Stimulated activated CD4-positive, alpha-beta T cell treated with anti-CD3 and anti-CD28 coated beads, Interleukin-1b, Interleukin-23, amount 100 ng/mL, for 4 hours (primary cell): ENCODE measurements at places on chromosomes 12 and 14.

DNA sequence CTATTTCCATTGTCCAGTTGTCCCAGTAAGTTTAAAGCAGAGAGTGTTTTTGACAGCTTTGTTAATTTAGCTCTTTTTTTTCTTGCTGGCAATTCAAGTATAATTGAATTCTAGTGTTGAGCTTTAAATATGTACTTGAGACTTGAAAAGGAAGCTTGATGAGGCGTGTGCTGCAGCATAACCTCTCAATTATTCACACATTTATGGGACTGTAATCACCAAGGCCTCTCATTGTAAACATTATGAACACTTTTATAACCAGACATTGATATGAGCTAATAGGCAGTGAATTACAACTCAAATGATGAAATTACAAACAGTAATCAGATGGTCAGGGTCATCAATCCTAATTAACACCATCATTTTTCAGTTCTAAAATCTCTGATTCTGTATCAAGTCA, 378.0 kb upstream of the DDHD1 start:
- no peak for DNase-seq

- no peak for DNase-seq
These were observed 162.8 kb upstream of the SLC38A2 start for GRCh38 chr12:46535376-46535775.

DNA sequence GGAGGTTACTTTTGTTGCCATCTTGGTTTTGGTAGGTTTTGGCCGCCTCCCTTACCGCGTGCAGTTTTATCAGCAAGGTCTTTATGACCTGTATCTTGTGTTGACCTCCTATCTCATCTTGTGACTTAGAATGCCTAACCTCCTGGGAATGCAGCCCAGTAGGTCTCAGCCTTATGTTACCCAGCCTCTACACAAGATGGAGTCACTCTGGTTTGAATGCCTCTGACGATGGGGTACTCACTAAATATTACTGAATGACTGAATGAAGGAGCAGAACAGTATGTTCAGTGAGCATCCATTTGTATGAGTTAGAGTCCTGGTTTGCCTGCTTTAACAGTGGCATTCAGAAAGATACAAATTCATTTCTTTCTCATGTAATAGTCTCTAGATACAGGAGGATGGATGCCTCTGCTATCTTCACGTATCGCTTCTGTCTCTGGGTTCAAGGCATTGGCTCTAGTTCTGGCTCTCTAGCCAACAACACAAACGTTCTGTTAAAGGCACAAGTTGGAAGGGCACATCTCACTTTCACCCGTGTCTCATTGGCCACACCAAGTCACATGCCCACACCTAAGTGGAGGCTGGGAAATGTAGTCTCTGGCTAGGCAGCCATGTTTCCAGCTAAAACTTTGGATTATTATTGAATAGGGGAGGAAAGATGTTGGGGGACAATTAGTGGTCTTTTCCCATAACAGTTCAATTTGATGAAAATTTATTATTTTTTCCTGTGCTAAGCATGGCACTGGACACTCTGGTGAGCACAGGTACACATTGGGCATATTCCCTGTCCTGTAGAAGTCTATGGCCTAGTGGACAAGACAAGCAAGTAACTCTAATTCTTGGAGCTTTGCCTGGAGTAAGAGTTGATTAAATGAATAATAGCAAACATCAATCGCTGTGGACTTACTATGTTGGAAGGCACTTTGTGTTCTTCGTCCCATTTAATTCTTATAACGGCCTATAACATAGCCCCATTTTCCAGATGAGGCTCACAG, 75.2 kb upstream of the RPH3A start:
- no peak for DNase-seq

DNA sequence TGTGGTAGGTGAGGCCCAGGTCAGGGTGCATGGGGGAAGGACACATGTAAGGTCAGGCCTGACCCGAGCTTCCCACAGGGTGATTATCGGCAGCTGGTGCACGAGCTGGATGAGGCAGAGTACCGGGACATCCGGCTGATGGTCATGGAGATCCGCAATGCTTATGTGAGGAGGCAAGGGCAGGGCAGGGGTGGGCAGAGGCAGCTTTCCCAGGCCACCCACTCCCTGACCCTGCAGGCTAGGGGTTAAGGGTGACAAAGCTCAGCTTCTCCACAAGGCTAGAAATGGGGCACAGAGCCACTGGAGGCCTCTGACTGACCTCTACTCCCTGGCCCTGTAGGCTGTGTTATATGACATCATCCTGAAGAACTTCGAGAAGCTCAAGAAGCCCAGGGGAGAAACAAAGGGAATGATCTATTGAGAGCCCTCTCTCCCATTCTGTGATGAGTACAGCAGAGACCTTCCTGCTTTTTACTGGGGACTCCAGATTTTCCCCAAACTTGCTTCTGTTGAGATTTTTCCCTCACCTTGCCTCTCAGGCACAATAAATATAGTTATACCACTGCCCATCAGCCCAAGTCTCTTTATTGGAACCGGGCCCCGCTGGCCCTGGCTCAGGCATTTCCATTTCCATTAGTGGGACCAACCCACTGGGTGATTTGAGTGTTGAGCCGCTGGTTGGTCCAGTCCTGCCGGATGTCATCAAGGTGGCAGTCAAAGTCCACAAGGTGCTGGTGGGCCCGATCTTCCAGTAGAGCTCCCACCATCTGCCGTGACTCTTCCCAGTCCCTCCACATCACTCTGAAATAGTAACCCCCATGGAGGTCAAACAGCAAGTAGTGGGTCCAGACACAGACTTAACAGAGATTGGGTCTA, 2.6 kb downstream of the PSME1 start:
- no peak for DNase-seq

GRCh38 chr12:10031771-10032175, 1.3 kb downstream of the CLEC9A start:
- no peak for DNase-seq

DNA sequence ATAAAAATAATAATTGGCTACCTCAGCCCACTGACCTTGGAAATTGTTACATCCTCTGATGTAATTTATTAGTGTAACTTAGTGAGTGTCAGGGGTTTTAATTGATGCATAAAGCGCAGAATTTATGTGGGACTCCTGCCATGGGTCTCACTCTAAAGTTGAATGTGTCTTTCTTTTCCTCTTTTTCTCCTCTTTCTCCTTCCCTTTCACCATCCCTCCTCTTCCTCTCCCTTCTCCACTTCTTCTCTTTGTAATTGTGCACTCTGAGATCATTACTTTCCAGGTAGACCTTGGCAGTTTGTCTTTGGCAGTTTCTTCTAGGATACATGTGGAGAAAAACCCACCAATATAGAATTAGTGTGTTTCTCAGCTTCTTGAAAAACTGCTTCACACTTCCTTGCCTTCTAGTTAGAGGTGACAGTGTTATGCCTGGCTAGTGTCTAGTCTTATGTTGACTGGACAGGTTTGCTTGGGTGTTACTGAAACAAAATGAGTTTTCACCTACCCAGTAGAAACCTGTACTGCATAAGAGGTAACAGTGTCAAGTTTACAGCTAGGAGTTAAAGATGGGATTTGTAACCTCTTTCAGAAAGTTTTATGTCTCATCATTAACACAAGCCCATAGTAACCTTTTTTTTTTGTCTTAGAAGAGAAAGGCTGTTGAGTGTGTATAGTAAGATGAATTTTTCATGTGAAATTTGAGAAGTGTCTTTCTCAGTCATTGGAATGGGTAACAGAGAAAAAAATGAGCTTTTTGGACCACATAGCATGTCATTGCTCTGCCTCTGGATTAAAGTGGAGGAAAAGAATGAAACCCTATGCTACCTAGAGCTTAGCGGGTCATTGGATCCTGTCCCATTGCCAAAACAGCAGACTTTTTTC, 18.6 kb downstream of the PELI2 start:
- DNase-seq = no peak

GRCh38 chr12:71045781-71046180, 112.0 kb downstream of the TSPAN8 start:
- no peak for DNase-seq

- no peak for DNase-seq
These were observed 400.3 kb downstream of the ZFP36L1 start for GRCh38 chr14:68392393-68393141.

DNA sequence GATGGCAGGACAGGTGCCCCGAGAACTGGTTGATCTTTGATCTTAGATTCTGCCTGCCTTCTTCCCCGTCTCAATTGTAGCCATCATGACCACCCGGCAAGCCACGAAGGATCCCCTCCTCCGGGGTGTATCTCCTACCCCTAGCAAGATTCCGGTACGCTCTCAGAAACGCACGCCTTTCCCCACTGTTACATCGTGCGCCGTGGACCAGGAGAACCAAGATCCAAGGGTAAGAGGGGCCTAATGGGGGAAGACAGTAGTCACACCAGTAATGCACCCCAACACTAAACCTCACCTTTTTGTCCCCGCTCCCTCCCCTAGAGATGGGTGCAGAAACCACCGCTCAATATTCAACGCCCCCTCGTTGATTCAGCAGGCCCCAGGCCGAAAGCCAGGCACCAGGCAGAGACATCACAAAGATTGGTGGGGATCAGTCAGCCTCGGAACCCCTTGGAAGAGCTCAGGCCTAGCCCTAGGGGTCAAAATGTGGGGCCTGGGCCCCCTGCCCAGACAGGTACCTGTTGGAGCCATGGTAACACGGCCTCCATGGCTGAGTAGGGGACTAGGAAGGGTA, 556 bp downstream of the TROAP start:
- DNase-seq = no peak

- DNase-seq = no peak
These were observed 1124.7 kb downstream of the FLRT2 start for GRCh38 chr14:86654558-86655184.

GRCh38 chr12:105083551-105084105, 630 bp downstream of the ALDH1L2 start:
- no peak for DNase-seq

DNA sequence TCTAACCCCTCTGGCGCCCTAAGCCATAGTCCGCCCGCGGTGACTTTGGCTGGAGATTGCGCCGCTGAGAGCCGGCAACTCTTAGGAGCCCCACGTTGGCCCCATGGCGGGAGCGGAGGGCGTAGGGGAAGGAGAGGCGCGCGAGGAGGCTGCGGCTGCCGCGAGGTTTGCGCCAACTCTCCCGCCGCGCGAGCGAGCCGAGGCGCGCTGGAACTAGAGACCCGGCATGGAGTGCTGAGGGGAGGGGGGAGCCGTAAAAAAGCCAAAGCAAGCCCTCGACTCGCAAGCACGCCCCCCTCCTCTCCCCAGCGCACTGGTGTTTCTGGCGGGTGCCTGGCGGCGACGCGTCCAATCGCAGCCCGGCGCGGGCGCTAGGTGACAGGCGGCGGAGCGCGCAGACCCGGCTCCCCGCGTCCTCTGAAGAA, at the start of gene SYT10:
TSS of gene SYT10 (minus strand) at position 233 of the 425 bp plus-strand sequence. CDS start 297 bp downstream, outside the sequence.
- no peak for DNase-seq

GRCh38 chr14:102776761-102777710, at the start of gene TRAF3:
TRAF3 (plus strand) TSS chr14:102777449; CDS start chr14:102870202, 92,753 bp downstream.
- peak; percentile 80 for DNase-seq

DNA sequence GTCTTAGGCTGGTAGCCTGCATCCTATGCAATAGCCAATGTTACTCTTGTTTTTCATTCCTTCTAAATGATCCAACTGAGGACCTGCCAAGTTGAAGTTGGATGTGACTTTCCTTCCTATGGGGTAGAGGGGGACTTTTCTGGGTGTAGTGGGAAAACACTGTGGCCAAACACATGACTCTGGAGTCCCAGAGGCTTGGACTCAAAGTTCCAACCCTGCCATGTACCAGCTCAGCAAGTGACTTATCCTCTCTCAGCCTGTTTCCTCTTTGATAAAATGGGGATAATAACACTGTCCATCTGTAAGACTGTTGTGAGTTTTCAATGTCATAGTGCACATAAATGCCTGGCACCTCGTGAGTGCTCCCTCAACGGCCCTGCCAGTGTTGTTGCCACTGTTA, 97.0 kb downstream of the ZFP36L1 start:
- no peak for DNase-seq

DNA sequence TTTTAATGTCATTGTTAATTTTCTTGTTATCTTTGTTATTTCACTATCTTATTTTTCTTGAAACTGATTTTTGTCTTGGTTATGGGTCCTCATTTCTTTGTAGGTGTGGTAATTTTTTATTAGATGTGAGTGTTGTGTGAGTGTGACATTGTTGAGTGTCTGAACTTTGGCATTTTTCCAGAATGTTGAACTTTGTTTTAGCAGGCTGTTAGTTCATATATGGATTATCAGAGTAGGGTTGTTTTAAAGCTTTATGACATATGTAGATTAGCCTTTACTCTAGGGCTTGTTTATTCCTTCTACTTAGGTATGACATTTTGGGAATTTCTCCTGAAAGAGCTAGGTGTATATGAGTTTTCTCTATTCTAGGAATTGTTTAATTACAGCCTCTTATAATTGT, 103.9 kb downstream of the ARID2 start:
- no peak for DNase-seq

- DNase-seq = no peak
These were observed 10.9 kb upstream of the HVCN1 start for GRCh38 chr12:110699591-110700445.

DNA sequence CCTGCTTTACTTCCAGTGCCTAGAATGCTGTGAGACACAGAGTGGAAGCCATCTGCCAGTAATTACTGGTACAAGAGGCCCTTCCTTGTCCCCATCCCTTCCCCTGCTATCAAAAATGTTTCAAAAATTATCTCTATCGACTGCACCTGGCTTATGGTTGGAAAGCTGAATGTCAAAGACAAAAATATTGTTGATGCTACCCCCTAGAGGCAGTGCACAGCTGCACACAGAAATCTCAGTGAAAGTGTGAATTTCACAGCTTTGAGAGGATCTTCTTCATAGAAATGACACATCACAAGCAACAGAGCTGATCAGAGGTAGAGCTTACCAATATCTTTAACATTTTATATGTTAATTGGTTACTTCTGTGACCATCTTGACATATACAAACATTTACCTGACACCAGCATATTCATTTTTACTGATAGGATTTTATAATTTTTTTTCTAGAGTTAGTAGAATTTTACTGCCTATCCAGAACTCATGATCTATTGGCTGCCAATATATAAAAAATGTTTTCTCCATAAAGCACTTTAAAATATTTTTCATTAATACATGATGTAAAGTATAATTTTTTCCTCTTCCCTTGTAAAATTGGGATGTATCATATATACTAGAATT, 138.0 kb downstream of the AACS start:
- no peak for DNase-seq

GRCh38 chr14:69232388-69232787, 27.6 kb upstream of the GALNT16 start:
- no peak for DNase-seq

DNA sequence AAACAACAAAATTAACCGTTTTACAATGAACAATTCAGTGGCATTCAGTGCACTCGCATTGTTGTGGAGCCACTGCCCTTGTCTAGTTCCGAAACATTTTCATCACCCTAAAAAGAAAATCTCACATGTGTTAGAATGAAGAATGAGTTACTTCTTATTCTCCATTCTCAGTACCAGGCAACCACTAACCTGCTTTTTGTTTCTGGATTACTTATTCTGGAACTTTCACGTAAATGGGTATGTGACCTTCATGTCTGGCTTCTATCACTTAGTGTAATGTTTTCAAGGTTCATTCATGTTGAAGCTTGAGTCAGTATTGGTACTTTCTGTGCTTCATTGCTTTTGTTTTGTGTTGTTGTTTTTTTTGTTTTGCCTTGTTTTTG, 15.6 kb downstream of the RCOR1 start:
- DNase-seq = no peak
